ENCODE measurements at places on chromosomes 7 and 10.

- no peak for DNase-seq
These were observed 124.6 kb upstream of the CDK13 start for GRCh38 chr7:39825401-39825980.

GRCh38 chr10:110007161-110007700 lies 553 bp upstream of the ADD3 start:
- no peak for DNase-seq

GRCh38 chr10:110501142-110501937 lies 3.6 kb downstream of the DUSP5 start:
- DNase-seq, result no peak

DNA sequence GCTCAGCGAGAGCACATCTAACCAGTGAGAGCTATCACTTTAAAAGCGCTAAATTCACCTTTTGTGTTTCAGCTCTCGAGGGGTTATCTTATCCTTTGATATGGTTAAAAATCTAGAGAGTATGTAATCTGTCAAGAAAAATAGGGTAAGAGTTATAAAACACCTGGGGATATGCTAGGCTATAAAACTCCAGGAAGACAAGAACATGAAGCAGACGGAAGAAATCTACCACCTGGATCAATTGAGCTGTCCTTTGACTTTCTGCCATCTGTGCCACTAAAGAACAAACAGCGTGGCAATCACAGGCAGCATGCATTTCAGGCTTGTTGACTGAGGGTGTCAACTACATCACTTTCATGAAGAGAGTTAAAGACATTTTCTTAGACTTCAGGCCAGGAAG lies 83.1 kb downstream of the ZNF248 start:
- no peak for DNase-seq

DNA sequence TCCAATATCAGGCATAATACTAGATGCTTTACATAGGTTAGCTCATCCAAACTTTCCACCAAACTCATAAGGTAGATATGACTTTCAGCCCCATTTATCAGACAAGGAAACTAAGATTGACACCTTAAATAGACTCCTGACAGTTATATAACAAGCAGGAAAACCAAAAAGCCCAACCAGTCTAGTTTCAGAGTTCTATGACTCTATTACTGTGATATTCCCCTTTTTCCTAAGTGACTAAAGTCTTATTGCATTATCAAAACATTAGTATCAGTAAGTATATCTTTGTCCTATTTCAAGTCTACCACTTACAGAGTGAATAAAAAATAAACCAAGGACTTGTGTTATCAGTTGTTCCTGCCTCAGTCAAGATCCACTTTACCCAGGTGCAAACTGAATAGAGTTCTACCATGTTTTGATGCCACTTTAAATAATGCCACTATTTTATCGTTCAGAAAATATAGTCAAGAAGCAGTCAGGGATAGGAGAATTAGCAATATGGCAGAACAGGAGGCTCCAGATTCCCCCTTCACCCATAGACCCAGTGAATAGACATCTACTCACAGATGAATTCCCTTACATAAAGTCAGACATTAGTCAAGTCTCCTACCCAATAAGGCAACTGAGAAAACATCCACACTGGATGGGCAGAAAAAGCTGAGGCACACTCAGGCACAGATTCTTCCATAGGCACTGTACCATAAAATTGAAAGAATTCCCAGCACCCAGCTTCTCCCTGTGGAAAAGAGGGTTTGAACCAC lies 74.1 kb downstream of the CRPPA start:
- DNase-seq, result no peak

DNA sequence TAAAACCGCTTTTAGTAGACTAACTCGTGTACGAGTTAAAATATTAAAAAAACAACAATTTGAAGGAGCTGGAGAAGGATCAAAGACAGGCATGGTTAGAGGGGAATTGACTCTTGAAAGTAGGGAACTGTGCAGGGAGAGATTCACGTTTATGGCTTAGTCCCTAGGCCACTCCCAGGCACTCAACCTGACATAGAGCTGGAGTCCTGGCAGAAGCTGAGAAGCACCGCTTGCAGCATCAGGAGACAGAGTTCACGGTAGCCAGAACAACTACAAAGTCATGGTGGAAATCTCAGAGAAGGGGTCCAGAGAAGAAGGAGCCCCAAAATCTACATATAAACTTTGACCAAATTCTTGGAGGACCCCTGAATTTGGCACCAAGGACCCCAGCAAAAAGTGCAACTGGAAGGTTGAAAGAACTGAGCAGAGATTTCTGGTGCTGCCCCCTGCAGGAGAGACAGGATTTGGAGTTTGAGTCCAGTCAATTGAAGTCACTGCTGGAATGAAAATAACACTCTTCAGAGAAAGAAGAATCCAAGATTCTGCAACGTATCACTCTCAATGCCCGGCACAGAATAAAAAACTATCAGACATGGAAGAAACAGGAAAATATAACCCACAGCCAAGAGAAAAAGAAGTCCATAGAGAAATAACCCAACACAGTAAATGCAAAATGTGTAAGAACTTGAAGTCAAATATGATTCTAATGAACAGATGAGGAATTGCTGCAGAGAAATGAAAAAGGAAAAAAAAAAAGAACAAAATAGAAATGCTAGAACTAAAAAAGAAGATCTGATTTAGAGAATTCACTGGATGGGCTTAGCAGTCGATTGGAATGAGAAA lies 493.3 kb upstream of the PODXL start:
- no peak for DNase-seq

- no peak for DNase-seq
These were observed 13.2 kb upstream of the FAM107B start for GRCh38 chr10:14787938-14788337.

DNA sequence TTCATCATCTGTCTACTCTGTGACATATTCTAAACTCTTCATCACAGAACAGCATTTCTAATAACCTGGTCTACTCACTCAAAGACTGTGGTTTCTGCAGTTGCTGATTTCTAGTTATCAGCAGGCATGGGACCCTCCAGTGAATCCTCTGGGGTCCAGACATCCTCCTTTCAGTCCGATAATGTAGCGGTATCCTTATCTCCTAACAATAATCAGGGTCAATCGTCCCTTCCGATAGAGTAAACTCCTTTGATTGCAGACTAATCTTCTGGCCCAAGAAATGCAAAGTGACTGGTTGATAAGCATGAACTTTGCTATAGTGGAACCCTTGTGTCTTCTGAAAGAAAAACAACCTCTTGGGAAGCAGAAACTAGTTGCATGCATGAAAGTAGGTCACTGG lies 1209.8 kb upstream of the CELF2 start:
- DNase-seq, result no peak

- no peak for DNase-seq
These were observed 40.0 kb upstream of the ASAH2 start for GRCh38 chr10:50291261-50291850.

Data from stimulated activated CD8-positive, alpha-beta memory T cell treated with anti-CD3 and anti-CD28 coated beads, Interleukin-4, amount 100 ng/mL, for 1 hour (primary cell).